CD4-positive, alpha-beta T cell treated with Interleukin-15 for 4 hours (primary cell): ENCODE measurements at places on chromosomes 11 and 22.

DNA sequence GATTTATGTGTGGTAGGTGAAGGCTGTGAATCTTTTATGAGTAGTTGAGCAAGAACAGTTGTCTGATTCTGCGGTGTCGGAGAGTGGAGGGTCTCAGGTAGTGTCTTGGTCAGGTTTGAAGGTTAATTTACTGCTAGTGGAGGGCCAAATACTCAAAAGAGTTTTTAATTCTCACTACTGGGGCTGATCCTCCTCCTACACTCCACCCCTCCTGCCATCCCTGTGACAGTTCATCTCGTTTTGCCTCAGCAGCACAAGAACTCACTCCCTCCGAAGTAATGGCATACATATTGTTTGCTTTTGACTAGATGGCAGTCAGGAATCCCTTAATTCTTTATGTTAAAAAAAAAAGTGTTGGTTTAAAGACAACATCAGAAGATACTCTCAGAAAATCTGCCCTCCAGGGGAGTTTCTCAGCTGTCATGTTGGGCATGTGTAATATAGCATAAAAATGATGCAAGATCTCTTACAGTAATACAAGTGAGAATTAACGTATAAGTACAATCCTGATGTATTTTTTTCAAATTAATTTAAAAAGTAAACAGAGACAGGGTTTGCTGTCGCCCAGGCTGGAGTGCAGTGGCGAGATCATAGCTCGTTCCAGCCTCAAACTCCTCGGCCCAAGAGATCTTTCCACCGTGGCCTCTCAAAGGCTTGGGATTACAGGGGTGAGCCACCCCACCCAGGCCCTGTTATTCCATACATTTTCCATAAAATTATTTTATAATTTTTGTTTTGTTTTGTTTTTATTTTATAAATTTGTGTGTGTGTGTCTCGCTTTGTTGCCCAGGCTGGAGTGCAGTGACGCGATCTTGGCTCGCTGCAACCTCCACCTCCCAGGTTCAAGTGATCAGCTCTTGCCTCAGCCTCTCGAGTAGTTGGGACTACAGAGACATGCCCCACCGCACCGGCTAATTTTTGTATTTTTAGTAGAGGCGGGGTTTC, 1.3 kb downstream of the FAR1 start:
- DNase-seq = no peak

- no peak for DNase-seq
Observed at GRCh38 chr11:119752946-119753345, 23.9 kb upstream of the NECTIN1 start.

GRCh38 chr11:119340335-119341221, at the start of gene C1QTNF5:
TSS of gene C1QTNF5 (minus strand) at chr11:119340883. CDS start at chr11:119340397, 486 bp downstream.
- DNase-seq = no peak

DNA sequence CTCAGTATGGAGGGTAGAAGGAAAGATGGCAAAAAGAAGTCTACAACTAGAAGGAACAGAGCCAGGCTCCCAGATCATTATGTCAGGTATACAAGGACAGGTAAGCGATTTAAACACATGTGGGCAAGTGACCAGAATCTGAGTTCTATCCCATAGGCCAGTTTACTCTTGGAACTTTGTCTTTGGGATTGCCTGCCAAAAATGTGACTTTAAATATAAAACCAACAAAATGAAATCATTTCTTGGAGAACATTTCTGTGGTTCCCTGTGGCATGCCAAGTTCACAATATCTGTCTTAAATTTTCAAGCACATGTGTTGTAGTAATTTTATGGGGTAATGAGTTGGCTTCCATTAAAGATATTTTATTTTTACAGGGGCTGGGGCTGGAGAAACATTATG, 141.0 kb downstream of the SLC17A6 start:
- no peak for DNase-seq

GRCh38 chr11:107688322-107688918, 23.4 kb downstream of the SLN start:
- DNase-seq = no peak

DNA sequence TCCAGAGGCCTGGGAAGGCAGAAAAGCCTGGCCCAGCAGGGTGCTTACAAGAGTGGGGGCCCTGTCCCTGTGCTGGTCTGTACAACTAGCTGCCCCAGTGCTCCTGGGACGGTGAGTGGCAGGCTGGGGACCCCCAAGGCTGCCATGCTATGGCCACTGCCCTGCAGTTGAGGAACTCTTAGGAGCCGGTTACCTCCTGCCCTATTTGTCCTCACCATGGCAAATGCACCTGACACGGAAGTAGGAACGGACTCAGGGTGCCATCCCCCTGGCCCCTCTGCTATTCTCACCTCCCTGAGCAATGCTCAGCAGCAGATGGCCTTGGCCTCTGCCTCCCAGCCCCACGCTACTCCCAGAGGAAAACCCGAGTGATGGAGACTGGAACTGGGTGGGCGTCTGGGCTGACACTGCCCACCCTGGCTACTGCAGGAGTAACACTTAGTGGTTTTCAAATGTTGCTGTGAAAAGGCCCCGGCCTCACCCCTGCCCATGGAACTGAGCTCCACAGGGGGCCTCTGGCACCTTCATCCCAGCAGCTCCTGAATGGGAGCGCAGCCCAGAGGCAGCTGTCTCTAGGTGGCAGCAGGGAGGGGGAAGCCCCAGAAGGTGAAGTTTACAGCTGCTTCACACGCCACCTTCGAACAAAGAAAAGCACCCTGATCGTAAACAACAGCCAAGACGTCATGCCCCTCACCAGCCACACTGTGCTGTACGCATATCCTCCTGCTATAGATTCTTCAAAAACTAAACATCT, 105.3 kb downstream of the CTTN start:
- no peak for DNase-seq
